ENCODE measurements at places on chromosomes 2 and 18.

GRCh38 chr2:76268902-76269620, 558.3 kb upstream of the GCFC2 start:
- DNase-seq, result no peak

DNA sequence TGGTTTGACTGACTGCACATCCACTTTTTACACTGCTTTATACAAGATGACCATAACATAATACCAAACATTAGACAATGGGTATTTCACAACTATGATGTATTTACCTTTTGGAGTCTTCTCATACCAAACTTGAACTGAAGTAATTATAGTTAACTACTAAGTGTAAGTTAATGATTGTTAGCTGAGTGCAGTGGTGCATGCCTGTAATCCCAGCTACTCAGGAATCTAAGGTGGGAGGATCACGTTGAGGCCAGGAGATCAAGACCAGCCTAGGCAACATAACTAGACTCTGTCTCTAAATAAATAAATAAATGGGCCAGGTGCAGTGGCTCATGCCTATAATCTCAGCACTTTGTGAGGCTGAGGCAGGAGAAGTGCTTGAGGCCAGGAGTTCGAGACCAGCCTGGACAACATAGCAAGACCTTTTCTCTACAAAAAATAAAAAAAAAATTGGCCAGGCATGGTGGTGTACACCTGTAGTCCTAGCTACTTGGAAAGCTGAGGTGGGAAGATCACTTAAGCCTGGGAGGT, 44.9 kb upstream of the ORC2 start:
- DNase-seq, result no peak

DNA sequence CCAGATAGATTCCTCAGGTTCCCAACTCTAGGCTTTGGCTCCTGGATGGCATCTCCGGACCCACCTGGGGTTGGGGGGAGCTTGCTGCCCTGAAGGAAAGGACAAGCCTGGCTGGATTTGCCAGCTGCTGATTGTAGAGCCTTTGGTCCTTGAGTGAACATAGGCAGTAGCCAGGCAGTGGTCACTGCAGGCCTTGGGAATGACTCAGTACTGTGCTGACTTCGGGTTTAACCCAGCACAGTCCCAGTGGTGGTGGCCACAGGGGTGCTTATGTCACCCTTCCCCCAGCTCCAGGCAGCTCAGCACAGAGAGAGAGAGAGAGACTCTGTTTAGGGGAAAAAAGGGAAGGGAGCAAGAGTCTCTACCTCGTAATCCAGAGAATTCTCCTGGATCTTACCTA, 27.7 kb upstream of the ACTR2 start:
- no peak for DNase-seq

DNA sequence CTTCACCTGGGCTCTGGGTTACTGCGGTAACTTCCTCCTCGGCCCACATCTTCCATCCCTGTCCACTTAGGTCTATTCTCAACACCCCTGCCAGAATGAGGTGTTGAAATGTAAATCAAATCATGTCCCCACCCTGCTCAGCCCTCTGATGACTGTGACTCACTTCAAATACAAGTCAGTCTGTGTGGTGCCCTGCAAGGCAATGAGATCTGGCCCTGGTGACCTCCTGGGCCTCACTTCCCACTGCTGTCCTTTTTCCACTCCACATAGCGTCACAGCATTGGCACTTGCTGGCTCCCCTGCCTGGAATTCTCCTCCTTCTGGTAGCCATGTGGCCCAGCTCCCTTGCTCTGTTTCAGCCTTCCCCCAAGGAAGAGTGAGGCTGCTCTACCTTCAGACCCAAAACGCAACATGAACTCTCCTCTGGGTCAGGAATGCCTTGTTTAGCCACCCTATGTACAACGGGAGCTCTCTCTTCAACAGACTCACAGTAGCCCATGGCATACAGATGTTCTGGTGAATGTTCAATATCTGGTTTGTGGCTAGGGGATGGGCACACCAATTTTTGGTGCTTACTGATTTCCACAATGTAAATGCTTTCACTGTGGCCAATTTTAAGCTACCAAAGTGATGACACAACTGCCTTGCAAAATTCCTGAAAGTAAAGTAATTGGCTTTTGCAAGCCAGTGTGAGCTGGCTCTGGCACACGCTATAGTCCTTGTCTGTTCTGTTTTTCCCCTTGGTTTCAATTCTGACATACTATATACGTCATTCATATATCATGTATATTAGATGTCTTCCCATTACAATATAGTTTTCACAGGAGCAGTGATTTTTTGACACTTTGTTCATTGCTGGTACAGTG, 550.3 kb upstream of the HS6ST1 start:
- DNase-seq, result no peak

All from activated T-helper 1 cell treated with Interleukin-2 at 50 U/mL for 16 hours (primary cell).